ENCODE measurements at places on chromosomes 16 and 17.

DNA sequence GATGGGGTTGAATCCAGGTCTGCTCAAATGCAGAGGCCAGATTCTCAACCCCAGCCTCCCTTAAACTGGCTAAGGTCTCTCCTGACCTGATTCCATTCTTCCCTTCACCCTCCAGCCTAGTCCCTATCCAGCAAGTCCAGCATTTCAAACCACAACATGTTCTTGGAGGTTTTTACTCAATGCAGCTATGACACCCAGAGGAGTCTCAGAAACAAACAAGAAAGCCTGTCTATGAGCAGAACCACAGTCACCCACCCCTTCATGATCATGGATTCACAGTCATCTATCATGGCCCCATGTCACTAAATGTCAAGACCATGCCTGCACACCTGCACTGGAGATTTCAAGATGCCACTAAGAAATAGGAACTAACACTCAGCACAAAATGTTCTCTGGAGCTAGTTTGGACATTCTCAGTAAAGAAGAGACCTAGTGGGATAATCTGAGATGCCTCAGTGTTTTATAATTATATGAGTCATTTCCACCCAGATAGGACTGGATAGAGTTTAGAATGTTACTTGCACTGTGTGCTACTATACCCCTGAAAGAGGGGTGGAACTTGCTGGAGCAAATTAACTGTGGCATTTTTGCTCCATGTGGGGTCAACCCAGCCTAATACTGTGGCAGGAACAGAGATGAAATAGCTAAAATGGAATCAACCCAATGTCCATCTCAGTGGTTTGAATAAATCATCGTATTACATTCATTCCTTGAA is 9.5 kb upstream of the METTL22 start:
- no peak for DNase-seq

DNA sequence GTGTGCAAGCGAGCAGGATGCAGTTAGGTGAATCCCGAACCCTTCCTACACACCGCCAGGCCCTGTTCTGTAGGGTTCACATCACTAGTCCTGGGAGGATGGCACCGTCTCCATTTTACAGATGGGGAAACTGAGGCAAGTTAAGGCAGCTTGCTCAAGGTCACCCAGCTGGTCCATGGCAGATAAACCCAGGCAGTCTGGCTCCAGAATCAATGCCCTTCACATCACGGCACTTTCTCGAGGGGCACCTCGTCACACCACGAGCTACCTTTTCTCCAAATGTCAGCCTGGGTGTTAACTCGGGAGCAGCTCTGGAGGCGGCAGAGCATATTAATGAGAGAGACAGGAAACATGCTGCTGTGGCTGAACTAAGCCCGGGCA is 9.5 kb downstream of the NOB1 start:
- no peak for DNase-seq

GRCh38 chr16:78271981-78272380 is 172.5 kb downstream of the WWOX start:
- no peak for DNase-seq

DNA sequence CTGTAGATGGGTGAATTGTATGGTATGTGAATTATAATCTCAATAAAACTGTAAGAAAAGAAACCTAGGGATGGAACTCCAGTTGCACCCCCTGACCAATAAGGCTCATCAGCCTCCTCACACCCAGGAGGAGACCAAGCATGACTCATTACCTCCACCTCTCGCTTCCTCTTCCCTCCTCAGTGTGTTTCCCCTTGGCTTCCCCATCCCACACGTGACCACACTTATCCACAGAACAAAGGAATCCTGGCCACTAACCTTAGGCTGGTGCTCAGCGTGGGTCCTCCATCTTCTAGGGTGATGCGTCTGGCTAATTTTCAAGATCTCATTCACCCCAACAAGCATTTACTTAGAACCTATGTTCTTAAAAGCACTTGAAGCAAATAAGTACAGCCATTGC is 36.2 kb upstream of the MAP3K14 start:
- peak; percentile 39 for DNase-seq

GRCh38 chr17:74566132-74566753 is 1.1 kb downstream of the CD300H start:
- DNase-seq = peak; percentile 20

- no peak for DNase-seq
Observed at GRCh38 chr16:86929057-86929871, 350.9 kb downstream of the FOXL1 start.

GRCh38 chr16:49964973-49965372 is 60.1 kb upstream of the CNEP1R1 start:
- DNase-seq = no peak

- no peak for DNase-seq
Observed at GRCh38 chr16:75070012-75070841, 46.4 kb downstream of the LDHD start.

- no peak for DNase-seq
Observed at GRCh38 chr16:67701420-67701819, 17.7 kb downstream of the GFOD2 start.

GRCh38 chr16:58970775-58971174 is 236.7 kb upstream of the GOT2 start:
- DNase-seq = no peak

DNA sequence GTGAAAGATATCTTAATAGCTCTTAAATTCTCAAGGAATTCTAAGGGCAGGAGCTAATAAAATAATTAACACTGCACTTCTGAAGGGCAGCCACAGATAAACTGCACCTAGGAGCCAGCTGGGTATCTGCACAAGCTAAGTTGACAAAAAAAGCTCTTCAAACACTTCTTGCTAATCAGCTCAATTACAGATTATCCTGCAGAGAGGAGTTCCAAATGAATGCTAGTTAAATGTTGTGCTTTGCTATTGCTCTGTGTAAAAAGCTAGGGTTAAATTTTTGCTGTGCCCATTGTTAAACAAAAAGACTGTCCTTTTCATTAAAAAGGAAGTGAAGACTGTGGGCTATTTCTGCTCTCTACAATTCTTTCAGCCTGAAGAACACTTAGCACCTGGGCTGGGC is 158.5 kb upstream of the SHISA6 start:
- no peak for DNase-seq

DNA sequence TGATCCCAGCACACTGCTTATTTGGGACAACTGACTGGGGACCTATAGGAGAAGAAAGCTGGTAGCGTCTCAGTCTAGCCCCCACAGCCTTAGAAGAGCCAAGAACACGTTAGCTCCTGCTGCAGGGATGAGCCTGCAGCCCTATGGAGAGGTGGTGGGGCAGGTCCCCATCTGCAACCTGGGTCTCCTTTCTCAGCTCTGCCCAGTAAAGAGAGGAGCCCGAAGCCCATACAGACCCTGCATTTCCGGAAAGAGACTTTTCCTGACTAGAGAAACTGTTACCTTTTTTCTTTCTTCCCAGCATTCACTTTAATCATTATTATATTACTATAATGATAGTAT is 788 bp downstream of the METTL22 start:
- no peak for DNase-seq

DNA sequence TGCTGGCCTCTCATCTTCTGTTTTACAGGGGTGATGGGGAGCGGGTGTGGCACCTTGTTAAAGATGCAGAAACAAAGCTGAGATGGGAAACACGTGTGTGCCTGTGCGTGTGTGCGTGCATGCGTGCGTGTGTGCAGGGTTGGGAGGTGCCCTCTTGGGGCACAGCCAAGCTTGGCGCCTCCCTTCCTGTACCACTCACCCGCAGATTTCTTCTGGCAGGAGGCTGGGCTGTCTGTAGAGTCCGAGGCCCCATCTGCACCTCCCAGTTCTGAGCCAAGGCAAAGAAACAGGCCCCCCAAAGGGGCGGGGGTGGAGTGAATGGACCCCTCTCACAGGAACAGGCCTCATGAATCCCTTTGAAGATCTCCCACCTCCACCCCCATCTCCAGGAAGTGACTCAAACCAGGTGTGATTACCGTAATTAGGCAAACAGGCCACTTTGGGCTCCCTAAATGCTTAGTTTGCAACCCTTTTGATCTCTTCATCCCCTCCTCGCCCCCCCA is 20.9 kb downstream of the TNS4 start:
- peak; percentile 88 for DNase-seq

- no peak for DNase-seq
Observed at GRCh38 chr16:84141143-84141670, 3.8 kb downstream of the HSDL1 start.

DNA sequence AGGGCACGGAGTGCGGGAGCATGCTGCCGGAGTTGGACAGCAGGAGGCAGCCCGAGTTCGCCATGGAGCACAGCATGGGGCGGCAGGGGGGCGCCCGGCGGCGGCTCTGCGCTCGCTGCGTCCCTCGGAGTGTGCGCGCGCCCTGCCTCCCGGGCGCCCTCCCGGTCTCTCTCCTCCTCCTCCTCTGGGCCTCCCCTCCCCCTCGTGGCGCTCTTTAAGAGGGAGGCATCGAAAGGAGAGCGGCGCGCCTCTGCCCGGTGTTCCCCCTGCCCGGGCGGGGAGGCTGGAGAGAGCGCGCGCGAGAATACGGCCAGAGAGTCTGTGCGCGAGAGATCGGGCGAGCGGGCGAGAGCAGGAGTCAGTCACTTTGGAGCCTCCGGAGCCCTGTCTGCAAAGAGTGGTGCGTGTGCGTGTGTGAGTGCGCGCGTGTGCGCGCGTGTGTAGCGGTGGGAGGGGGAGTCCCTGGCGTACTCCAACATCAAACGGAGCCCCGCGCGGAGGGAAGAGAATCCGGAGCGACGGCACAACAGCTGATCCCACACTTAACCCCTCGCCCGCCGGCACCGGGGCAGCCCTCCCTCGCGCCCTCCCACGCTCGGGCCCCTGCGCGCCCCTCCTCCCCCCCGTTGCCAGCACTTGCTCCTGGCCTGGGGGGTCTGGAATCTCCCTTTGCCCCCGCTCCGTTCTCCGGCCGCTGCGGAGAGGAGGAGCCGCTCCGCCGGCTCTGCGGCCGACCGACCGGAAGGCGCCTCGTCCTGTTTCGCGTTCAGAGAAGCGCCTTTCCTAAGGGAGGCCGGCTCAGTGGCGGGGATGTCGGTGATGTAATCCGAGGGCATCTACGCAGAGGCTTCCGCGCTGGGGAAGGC is 108.9 kb downstream of the ENGASE start:
- DNase-seq = no peak

DNA sequence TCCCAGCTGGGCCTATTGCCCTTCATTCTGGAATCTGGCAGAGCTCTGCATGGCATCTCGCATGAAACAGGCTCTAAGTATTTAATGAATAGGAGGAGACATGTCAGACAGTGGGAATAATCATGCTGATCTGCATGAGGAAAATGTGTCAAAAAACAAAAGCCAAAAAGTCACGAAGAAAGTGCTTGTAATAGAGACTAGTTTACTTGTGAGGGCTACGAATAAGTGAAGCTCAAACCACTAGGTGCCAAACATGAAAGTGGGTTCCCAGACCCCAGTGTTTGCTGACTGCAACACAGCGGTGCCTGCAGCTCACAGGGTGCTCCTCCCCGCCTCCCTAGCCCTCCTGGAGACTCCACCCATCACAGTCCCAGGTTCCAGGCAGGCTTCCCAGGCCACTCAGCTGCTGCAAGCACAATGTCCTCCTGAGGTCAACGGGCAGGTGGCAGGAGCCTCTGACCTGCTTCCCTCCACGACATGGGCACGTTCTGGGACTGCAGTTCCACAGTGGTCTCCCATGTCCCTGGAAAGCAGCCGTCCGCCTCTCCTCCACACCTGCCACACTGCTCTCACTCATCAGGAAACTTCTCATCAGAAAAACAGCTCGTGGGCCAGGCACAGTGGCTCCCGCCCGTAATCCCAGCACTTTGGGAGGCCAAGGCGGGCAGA is 96.5 kb downstream of the ANKRD11 start:
- no peak for DNase-seq

GRCh38 chr16:58127033-58127556 is 2.1 kb downstream of the CFAP20 start:
- DNase-seq = peak; percentile 82

- DNase-seq = no peak
Observed at GRCh38 chr17:32249475-32249874, 16.2 kb upstream of the RHBDL3 start.

DNA sequence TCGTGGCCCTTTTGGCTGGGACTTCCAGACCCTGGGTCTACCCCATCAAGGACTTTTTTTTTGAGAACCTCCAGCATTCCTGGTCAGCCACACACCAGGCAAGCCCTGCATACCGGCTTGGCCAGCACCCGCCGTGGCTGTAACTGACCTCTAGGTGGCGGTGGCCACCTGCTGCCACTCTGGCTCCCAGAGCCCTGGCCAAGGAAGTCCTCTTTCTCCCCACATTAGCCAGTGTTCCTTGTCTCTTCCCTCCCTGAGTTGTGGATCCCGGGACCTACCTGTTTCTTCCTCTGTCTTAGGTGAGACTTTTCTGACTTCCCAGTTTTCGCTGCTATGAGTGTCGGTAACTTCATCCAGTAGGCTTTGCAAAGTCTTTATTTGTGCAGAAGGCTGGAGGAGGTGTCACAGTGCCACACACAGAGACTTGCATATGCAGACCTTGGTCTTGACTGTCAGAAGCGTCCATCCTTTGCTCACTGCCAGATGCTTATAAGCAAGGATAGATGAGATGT is 348.3 kb downstream of the CPPED1 start:
- DNase-seq = peak; percentile 21

DNA sequence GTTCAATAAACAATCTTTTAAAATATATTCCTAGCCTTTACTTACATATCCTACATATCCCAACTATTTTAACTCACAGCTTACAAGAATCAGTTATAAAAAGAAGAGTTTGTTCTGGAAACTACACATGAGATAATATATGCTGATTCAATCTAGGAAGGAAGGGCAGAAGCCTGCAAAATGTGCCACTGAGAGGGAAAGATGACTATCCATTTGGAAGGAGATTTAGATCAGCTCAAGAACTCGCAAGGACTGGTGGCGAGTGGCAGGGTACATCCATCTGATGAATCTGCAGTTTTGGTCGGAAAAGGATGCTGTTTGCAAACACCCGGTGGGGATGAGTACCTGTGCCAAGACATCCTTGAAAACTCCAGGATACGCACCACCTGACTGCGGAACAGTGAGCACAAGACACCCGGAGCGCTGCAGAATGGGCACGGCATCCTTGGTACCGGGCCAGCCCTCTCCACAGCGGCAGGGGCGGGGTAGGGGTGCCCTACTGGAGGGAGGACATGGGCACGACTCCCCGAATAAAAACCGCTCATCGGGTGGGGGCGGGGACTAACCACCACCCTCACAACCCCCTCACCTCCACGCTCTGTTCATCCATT is 723 bp downstream of the TRIM37 start:
- DNase-seq = peak; percentile 73

GRCh38 chr17:82983510-82984248 is 95.7 kb upstream of the METRNL start:
- DNase-seq = no peak

DNA sequence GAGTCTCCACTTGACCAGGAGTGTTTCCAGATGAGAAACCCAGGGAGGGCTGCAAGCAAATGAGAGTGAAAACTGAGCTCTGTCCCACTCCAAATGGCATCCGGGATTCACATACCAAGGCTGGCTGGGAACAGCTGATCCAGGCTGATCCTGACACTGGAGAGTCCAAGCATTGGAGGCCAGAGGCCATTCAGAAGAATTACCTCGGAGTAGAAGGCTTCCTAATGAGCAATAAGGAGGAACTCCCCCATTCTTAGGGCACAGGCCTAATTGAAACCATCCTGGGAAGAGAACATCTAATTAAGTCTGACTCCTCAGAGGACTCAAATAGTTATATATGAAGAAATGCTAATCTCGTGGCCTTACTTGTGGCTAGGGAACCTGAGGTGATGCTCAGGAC is 142.8 kb downstream of the PRKCA start:
- DNase-seq = no peak
